ENCODE measurements at places on chromosomes 5 and 9.

GRCh38 chr5:79803007-79803406, 113.4 kb downstream of the CMYA5 start:
- DNase-seq = no peak

- DNase-seq = no peak
Measured at GRCh38 chr9:79432485-79432884, 139.3 kb upstream of the TLE4 start.

DNA sequence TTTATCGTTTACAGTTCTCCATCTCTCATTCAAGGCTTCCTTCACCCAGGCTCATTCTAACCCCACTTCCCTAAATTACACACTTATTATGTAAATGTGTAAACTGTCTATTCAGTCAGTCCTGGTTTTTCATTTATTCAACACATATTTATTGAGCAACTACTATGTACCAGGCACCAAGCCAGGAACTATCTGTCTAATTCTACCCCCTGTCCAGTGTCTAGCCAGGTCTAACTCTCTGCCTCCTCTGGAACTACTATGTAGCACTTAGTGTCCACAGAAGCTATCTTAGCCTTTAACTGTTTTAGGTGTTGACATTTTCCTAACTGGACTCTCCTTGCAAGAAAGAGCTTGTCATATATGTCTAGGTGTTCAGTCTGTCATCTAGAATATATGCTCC, 56.5 kb downstream of the PDE4D start:
- DNase-seq = no peak

DNA sequence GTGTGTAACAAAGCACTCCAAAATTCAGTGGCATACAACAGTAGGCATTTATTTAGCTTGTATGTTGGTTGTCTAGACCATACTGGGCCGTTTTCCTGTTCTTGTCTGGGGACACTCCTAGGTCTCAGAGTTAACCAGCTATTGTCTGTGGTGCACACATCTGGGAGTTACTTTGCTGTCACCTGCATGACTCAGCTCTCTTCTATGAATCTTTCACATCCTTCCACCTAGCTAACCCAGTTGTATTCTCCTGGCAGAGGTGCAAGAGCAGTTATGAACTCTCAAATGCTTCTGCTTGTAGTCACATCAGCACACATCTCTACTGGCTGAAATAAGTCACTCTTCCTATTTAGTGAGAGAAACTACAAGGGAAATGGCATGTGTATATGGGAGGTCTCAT, 138.1 kb downstream of the BAAT start:
- DNase-seq = no peak

GRCh38 chr5:17238521-17239041, 21.1 kb downstream of the BASP1 start:
- no peak for DNase-seq

Measured in glutamatergic neuron (in vitro differentiated cells).